ENCODE measurements at places on chromosomes 11 and 22.

GRCh38 chr11:70517988-70518907 lies 119.9 kb downstream of the CTTN start:
- DNase-seq: no peak

DNA sequence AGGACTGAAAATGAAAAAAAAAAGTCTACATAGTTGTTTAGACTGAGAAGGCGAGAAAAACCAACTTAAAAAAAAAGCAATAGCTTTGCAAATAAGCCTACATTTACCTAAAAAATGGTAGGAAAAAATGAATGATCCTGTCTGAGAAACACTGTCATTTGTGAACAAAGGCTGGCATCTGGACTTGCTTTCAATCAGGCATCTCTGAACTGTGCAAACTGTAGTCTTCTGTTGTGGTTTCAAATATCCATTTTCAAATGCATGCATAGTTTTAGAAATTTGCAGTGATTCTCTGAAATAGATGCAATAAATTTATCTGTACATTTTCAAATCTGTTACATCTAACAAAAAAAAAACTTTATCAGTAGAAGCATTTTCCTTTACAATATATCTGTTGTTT lies 106.1 kb upstream of the LUZP2 start:
- no peak for DNase-seq

DNA sequence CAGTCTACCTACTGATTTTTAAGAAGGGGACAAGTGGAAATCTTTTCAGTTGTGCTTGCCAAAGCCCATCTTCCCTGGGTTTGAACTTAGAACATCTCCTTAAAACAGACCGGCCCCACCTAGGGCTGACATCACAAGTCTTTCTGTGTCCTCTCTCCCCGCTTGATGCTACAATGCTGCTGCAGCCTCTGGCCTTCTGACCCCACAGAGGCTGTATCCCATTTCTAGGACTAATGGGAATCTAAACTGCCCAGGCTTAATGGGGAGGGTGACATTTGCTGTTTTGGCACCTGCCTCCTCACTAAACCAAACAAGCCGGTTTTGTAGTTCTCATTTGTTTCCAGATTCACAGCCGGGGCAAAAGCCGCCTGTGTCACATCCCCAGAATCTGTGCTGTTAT lies 121.3 kb upstream of the CADM1 start:
- no peak for DNase-seq

DNA sequence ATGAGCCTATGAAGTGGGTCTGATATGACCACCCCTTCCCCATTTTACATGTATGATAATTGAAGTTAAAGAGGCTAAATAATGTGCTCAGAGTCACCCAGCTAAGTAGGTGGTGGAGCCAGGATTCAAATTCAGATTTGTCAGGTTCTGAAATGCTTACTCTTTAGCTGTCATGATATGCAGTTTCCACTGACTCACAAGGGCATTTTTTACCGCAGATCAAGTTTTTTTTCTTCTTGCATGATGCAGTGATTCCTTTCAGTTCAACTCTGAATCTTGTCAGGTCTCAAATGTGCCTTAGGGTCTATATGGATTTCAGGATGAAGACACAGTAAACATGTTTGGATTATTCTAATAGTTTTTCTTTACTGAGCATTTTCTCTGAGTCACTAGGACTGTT lies 12.6 kb upstream of the TRIM44 start:
- no peak for DNase-seq

GRCh38 chr11:83680321-83680720 lies 394.2 kb upstream of the CCDC90B start:
- no peak for DNase-seq

- DNase-seq: no peak
Observed at GRCh38 chr11:12983336-12983735, 25.8 kb upstream of the RASSF10 start.

DNA sequence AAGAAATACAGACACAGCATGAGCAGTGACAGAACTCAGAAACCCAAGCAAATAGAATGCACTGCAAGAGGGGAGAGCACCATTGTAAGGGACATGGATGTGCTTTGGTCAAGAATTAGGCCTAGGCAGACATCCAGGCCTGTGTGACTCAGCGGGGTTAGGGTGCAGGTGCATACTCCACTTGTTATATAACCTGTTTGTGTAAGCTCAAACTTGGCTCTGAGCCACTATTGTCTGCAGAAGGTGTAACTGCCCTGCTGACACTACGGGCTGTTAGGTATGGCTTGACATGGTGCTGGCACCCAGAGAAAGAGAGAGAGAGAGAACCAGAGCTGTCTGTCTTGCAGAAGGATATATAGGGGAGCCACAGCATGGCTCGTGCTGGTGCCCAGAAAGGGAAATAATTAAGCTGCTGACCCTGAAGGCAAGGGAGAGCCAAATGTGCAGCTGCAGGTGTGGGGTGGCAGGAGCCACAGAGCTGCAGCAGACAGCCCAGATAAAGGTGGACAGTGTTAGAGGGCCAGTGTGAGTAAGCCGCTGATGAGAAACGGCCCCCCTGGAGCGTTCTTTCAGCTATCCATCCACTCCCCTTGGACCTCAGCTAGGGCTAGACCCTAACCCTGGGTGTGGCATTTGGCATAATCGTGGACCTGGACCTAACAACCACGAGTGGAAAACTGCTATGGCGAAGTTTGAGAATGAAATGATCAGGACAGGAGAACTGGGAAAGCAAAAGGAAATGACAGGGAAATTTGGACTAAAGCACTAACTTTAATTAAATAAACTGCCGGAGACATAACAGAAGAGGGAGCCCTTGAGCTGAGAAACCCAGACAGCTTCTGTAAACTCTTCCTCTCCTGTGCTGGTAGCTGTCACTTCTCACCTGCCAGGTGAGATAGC lies 253.0 kb upstream of the CCDC179 start:
- no peak for DNase-seq

DNA sequence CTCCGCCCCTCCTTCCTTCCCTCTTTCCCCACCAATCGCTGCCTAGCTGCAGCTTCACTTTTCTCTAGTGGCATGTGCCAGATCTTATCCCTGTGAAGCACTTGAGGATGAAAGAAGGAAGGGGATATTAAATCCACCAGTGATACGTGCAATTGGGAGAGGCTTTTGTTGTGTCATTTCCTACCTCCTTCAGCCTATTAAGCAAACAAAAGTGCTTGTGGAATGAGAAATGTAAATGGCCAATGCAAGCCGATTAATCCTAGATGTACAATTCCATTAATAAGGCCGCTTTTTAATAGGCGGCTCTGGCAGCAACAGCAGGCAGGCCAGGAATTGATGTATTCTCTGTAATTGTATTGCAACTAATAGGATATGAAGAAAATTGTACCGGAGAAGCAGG lies 23.3 kb downstream of the NTM start:
- no peak for DNase-seq
